ENCODE measurements at places on chromosomes 5 and 9. TPM values are rescaled to one million over a fixed set of nuclear protein-coding genes. Genes with fewer than 3 reads are reported as not detected.

PPWD1 gene
- total RNA-seq: 42.2 TPM

GRM6 gene
- total RNA-seq: not detected

JMY gene
- total RNA-seq: 8.6 TPM

KCNT1 gene
- total RNA-seq: not detected

SIMC1 gene
- total RNA-seq: 26.8 TPM

DNA sequence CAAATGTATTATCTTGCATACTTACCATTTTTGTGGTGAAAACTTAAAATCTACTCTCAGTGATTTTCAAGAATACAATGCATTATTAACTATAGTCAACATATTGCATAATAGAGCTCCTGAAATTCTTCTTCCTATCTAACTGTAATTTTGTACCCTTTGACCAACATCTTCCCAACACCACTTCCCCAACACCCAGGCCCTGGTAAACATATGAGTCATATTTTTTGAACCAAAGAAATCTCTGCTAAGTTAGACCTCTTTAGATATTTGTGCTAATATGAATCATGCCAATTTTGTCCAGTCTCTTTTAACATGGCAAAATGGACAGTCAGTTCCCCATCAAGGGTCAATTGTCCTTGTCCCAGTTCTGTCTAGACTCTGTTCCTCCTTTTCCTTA lies 18.5 kb upstream of the RGS7BP start:
- H3K4me3 ChIP-seq: no peak overlapping the region
- no peaks in the 10 kb centered on the region for H3K4me1 ChIP-seq
- no peaks in the 10 kb centered on the region for H3K36me3 ChIP-seq
- H3K27ac ChIP-seq: no peak overlapping the region
- DNase-seq: no peak
- no peaks in the 10 kb centered on the region for H3K27me3 ChIP-seq

DNA sequence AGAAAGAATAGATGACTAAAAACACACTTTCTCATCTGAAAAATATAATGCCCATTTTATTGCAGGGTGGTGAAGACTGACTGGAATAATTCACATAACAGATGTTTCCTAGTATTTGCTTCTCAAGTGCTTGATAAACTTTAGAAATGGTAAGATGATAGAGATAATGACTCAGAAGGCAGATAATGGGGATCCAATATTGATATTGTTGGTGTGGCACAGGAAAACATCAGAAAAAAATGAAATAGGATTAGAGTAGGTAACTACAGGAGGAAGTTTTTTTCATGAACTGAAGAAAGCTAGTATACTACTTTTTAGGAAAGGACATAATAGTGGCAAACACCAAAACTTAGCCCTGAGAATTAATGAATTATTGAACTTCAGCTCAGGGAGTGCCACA lies 20.2 kb upstream of the F2RL2 start:
- H3K27ac ChIP-seq: no peak overlapping the region
- no peak overlapping the region for H3K4me3 ChIP-seq
- peaks cover 4% of the 10 kb centered on the region for H3K4me1 ChIP-seq
- H3K27me3 ChIP-seq: no peaks in the 10 kb centered on the region

- DNase-seq: peak; percentile 31
- H3K4me3 ChIP-seq: no peak overlapping the region
- no peaks in the 10 kb centered on the region for H3K36me3 ChIP-seq
- H3K4me1 ChIP-seq: no peaks in the 10 kb centered on the region
- no peaks in the 10 kb centered on the region for H3K27me3 ChIP-seq
- H3K27ac ChIP-seq: no peak overlapping the region
Observed at GRCh38 chr5:164013077-164013670, 507.8 kb downstream of the MAT2B start.

SHLD3 gene
- 2.6 TPM for total RNA-seq

GRCh38 chr9:112705768-112706427 lies 12.0 kb downstream of the INIP start:
- H3K4me3 ChIP-seq: no peak overlapping the region
- peaks cover 31% of the 10 kb centered on the region for H3K4me1 ChIP-seq
- H3K27ac ChIP-seq: no peak overlapping the region
- H3K27me3 ChIP-seq: no peaks in the 10 kb centered on the region

GRCh38 chr9:27065288-27065687 lies 43.7 kb upstream of the TEK start:
- no peaks in the 10 kb centered on the region for H3K27me3 ChIP-seq
- no peak overlapping the region for H3K4me3 ChIP-seq
- H3K36me3 ChIP-seq: peaks cover 4% of the 10 kb centered on the region
- DNase-seq: no peak
- H3K27ac ChIP-seq: no peak overlapping the region
- no peaks in the 10 kb centered on the region for H3K4me1 ChIP-seq

DNA sequence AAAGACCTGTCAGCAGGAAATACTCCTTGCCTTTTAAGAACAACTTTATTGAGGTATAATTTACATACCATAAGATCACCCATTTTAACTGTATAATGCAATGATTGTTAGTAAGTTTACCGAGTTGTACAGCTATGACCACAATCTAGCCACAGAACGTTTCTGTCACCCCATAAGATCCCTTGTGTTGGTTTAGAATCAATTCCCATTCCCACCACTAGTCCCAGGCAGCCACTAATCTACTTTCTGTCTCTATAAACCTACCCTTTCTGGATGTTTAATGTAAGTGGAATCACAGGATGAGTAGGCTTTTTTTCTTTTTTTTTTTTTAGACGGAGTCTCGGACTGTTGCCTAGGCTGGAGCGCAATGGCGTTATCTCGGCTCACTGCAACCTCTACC lies 4.4 kb downstream of the GPR107 start:
- no peak for DNase-seq
- H3K27me3 ChIP-seq: no peaks in the 10 kb centered on the region
- peaks cover 3% of the 10 kb centered on the region for H3K36me3 ChIP-seq

DNA sequence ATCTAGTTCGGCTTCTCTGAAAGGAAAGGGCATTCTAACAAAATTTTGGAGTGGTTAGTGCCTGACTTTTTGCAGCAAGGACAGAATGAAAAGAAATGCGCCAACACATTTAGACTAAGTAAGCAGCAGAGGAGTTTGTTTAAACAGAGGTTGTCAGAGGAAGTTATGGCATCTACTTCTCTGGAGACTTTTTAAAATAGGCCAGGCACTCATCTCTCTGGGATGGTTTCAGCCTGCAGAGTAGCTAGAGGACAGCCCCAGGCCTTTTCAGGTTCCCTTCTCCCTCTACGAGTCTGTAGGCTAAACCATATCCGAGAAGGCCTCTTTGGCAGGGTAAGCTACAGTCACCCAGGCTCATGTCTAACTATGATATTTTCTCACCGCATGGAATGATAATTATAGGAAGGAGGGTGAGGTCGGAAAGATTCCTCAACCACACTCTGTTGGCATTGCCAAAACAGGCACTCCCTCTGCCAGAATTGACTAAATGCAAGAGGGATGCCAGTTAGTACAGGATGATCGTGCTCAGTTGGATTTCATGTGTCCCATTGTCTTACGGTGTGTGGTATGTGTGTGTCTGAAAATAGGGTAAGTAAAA lies 1.4 kb upstream of the CTXN3 start:
- H3K27me3 ChIP-seq: no peaks in the 10 kb centered on the region
- H3K36me3 ChIP-seq: no peaks in the 10 kb centered on the region
- H3K4me1 ChIP-seq: no peaks in the 10 kb centered on the region
- no peak overlapping the region for H3K4me3 ChIP-seq
- DNase-seq: no peak

GRCh38 chr9:128894764-128895163 lies 12.8 kb downstream of the LRRC8A start:
- peak overlapping the region; percentile 50 for H3K27ac ChIP-seq
- peak; percentile 48 for DNase-seq
- peaks cover 6% of the 10 kb centered on the region for H3K36me3 ChIP-seq
- H3K4me3 ChIP-seq: no peak overlapping the region
- peaks cover 55% of the 10 kb centered on the region for H3K4me1 ChIP-seq
- H3K27me3 ChIP-seq: no peaks in the 10 kb centered on the region

- H3K4me1 ChIP-seq: no peaks in the 10 kb centered on the region
- no peaks in the 10 kb centered on the region for H3K27me3 ChIP-seq
- no peaks in the 10 kb centered on the region for H3K36me3 ChIP-seq
Observed at GRCh38 chr9:103942200-103942599, 151.9 kb upstream of the SMC2 start.

DNA sequence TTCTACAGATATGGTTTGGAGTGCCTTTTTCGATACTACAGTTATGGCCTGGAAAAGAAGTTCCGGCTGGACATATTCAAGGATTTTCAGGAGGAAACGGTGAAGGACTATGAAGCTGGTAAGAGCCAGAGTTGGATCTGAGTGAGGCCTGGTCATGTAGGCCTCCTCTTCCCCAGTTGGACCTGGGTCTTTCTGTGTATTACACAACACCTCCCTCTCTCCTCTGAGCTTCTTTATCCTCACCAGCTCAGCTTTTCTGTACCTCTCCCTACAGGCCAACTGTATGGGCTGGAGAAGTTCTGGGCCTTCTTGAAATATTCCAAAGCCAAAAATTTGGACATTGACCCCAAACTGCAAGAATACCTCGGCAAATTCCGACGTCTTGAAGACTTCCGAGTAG lies 39.2 kb downstream of the FAXDC2 start:
- H3K4me1 ChIP-seq: peaks cover 15% of the 10 kb centered on the region
- H3K27ac ChIP-seq: no peak overlapping the region
- H3K27me3 ChIP-seq: no peaks in the 10 kb centered on the region
- peaks cover 60% of the 10 kb centered on the region for H3K36me3 ChIP-seq
- DNase-seq: no peak

GRCh38 chr9:110942522-110942921 lies 95.7 kb downstream of the LPAR1 start:
- DNase-seq: no peak
- H3K4me1 ChIP-seq: no peaks in the 10 kb centered on the region
- H3K27me3 ChIP-seq: no peaks in the 10 kb centered on the region
- H3K36me3 ChIP-seq: no peaks in the 10 kb centered on the region
- no peak overlapping the region for H3K27ac ChIP-seq

GRCh38 chr9:80644044-80644443 lies 1045.3 kb downstream of the TLE1 start:
- DNase-seq: no peak
- H3K36me3 ChIP-seq: no peaks in the 10 kb centered on the region
- H3K27ac ChIP-seq: no peak overlapping the region
- no peak overlapping the region for H3K4me3 ChIP-seq
- H3K4me1 ChIP-seq: no peaks in the 10 kb centered on the region
- H3K27me3 ChIP-seq: no peaks in the 10 kb centered on the region

PLAC8L1 gene
- 0.36 TPM for total RNA-seq

DNA sequence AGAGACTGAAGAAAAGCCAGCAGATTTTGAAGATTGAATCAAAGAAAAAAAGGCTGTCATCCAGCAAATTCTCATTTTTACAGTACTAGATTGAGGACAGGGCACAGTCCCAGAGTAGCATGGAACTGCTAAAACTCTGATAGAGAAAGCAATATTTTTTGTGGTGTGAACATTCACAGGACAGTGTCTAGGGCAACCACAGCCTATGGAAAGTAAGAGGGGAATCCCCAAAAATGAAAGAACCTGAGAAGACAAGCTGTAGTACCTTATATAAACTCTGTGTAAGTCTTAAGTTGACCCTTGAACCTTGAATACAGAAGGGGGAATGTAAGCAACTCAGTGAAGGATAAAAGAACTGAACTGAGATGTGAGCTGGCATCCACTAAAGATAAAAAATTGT lies 540.3 kb downstream of the HINT1 start:
- no peak overlapping the region for H3K4me3 ChIP-seq
- H3K4me1 ChIP-seq: no peaks in the 10 kb centered on the region
- no peak for DNase-seq

GRCh38 chr5:94057217-94057616 lies 315.8 kb upstream of the POU5F2 start:
- peaks cover 18% of the 10 kb centered on the region for H3K4me1 ChIP-seq
- H3K27me3 ChIP-seq: no peaks in the 10 kb centered on the region

DNA sequence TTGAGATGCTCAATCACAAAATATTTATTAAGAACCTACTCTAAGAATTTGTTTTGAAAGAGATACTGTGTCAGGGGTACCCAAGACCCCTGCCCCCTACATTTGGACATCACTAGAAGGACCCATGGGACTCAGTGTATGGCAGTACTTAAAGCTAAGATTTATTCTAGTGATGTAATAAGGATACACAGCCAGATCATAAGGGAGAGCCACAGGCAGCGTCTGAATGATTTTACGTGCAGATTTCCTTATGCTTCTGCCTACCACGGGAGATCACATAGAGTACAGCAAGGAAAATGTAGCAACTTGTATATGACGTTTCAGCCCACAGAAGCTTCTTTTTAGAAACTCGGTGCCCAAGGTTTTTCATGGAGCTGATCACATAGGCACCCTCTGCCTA lies 172.9 kb downstream of the DEPDC1B start:
- H3K4me3 ChIP-seq: no peak overlapping the region
- H3K36me3 ChIP-seq: no peaks in the 10 kb centered on the region
- DNase-seq: no peak
- H3K27ac ChIP-seq: no peak overlapping the region
- no peaks in the 10 kb centered on the region for H3K4me1 ChIP-seq

GRCh38 chr5:6780802-6781391 lies 67.7 kb downstream of the TENT4A start:
- peaks cover 17% of the 10 kb centered on the region for H3K27me3 ChIP-seq
- H3K36me3 ChIP-seq: no peaks in the 10 kb centered on the region
- H3K4me1 ChIP-seq: no peaks in the 10 kb centered on the region
- H3K27ac ChIP-seq: no peak overlapping the region

SPOCK1 gene
- not detected for total RNA-seq

DNA sequence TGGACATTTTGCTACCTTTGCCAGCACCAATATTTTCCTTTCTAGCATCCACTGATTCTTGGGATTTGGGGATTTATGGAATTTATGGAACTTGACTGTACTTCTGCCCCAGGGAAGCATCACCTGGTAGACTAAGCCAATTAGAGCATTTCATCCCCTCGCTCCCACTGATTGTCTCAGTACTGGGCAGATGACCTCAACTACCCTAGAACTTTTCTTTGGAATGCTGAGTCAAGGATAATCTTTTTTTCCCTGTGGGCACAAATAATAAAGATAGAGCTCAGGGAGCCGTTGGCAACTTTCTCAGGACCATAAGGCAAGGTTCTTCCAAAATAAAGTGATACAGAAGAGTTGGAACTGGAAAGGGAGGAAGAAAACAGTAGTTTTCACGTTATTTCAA lies 438.4 kb downstream of the PLK2 start:
- no peaks in the 10 kb centered on the region for H3K36me3 ChIP-seq
- DNase-seq: no peak
- no peak overlapping the region for H3K4me3 ChIP-seq
- no peak overlapping the region for H3K27ac ChIP-seq

ZNF462 gene
- total RNA-seq: 0.61 TPM

NUP214 gene
- 45.5 TPM for total RNA-seq

SUSD3 gene
- total RNA-seq: 67.0 TPM

Data from activated CD4-positive, alpha-beta memory T cell treated with anti-CD3 and anti-CD28 coated beads for 36 hours (primary cell).